ENCODE measurements at places on chromosomes 16 and 17.

DNA sequence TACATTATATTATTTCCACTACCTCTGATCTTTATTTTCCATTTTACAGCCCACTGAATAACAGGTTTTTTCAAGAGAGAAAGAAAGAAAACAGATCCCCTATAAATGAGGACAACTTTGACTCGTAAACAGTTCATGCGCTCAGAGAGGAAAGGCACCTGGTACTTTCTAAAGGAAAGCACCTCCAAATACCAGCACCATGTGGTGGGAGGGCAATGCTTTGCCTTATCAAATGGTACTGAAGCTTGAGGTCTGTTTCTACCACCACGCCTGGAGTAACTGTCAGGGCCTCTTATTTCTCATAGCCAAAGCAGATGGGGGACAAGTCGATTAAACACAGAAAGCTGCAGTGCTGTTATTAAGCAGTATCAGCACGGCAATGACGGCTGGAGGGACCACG is 510.3 kb upstream of the ZFHX3 start:
- DNase-seq, result no peak

DNA sequence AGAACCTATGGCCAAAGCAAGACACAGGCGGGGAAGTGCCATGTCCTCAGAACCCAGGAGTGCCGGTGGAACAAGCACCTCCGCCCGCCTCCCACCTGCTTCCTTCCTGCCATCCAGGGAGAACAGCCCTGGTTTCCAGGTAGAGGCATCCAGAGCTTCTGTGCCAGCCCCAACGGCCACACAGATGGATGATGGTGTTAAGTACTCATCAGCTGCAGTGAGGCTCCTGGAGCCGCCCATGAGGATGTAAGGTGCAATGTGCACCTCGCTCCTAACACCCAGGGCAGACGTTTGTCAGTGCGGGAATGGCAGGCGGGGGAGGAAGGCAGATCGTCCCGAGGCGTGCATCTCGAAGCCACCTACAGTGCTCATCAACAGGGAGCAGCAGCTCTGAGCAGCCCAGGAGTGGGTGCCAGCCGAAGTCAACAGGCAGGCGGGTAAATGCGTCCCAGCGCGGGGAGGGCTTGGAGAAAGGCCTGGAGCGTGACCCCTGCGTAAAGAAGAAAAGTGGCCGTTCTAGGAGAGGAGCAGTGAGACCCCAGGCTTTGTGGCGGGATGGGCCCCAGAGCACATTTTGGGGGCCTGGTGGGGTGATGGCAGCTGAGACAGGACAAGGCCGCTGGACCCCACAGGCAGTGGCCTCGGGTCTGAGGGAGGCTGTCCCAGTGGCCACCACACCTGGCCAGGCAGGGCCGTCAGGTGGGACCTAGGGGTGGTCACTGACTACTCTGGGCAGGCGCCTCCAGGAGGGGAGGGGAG is 46.1 kb upstream of the ACSF3 start:
- no peak for DNase-seq

- no peak for DNase-seq
Observed at GRCh38 chr17:50948711-50949110, 82.6 kb upstream of the TOB1 start.

GRCh38 chr17:18018411-18018921 is 20.5 kb downstream of the ATPAF2 start:
- DNase-seq, result no peak

GRCh38 chr17:37344519-37344918 is 31.3 kb upstream of the C17orf78 start:
- no peak for DNase-seq

- no peak for DNase-seq
Observed at GRCh38 chr16:27583634-27584033, 33.7 kb downstream of the KATNIP start.

- no peak for DNase-seq
Observed at GRCh38 chr16:17018585-17018939, 452.2 kb downstream of the XYLT1 start.

- no peak for DNase-seq
Observed at GRCh38 chr17:36197387-36197703, 787 bp upstream of the CCL3L1 start.

DNA sequence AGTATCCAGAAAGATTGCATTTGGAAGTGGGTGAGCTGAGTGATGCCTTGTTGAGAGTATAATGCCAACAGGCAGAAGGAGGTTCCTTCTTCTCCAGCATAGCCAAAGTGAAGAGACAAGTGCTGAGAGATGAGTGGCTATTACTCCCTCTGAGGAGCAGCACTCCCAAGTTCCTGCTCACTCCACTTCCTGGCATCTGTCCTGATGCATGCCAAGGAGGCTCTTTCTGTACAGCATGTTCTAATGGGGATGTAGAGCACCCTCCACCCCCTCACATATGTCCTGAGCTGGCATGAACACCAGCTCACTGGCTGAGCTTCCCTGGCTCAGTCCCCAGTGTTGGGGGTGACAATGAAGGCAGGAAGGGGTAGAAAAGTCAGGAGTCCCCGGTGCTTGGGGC is 44.2 kb upstream of the DNAH9 start:
- DNase-seq, result no peak

DNA sequence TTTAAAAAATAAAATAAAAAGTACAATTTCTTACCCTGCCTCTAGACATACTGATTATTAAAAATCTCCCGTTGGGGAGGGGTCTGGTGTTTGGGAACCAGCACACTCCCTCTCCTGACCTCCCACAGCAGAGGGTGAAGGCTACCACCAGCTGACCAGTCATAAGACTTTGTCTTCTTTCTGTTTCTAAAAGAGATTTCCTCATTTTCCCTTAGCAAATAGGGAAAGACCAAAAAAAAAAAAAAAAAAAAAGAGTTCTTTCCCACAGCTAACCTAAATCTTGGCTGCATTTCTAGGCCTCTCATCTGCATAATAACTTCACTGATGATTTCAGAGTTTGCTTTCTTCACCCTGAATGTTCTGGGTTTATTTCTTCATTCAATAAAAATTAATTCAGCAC is 30.3 kb downstream of the CDK5RAP3 start:
- no peak for DNase-seq

- DNase-seq, result no peak
Observed at GRCh38 chr16:13923703-13924298, 3.8 kb downstream of the ERCC4 start.

DNA sequence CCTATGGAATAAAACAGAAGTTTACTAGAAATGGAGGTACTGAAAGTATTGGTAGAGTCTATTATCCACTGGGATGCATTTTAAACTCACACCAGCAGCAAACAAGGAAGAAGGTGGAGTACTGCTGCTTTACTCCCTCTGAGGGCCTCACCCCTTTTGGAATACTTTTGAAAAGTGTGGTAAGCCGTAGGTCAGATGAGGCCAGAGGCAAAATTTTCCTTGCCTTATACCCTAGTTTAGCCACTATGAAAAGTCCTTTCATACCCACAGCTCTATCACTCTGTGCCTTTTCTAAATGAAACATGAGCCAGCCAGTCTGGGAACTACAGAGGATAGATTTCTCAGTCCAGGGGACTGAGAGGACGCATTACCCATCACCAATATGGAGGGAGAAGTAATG is 14.0 kb downstream of the GDE1 start:
- DNase-seq, result no peak

DNA sequence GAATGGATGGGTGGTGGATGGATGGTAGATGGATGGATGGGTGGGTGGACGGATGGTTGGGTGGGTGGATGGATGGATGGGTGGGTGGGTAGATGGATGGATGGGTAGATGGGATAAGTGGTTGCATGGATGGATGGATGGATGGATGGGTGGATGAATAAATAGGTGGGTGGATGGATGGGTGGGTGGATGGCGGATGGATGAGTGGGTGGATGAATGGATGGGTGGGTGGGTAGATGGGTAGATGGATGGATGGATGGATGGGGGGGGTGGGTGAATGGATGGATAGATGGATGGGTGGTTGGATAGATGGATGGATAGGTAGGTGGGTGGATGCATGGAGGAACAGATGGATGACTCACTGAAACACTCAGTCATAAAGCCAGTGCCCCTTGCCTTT is 51.0 kb upstream of the FASN start:
- DNase-seq, result no peak

- no peak for DNase-seq
Observed at GRCh38 chr17:66836063-66837005, 1.4 kb downstream of the CACNG5 start.

DNA sequence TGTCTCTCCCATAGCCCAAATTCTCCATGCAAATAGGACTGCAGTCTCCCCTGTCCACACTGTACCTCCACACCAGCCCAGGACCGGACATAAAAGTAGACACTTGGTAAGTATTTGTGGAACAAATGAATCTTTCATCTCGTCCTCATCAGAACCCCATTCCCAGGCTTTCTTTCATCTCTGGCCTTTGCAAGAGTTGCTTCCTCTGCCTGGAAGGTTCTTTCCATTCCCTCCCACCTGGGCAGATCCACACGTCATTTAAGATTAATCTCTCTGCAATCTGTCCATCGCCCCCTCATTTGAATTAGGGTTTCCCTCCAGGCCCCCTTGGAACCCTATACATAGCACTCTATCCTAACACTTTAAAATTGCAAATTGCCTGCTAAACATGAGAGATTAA is 3.9 kb upstream of the NXPH3 start:
- no peak for DNase-seq

DNA sequence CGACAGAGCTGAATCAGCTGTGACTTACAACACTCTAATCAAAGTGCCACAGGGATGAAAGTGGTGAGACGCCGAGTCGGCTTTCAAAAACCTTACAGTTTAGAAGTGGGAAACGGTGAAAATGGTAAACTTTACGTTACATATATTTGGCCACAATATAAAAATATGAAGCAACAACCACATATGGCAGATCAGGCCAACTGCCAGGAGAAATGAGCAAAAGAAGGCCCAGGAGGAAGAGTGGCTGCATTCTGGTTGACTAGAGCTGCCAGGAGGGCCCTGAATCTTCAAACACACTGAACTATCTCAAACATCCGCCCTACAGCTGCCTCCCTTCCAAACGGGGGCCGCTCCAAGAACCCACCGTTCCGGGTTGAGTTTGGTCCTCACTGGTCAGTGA is 56.3 kb downstream of the MRM3 start:
- DNase-seq, result no peak

DNA sequence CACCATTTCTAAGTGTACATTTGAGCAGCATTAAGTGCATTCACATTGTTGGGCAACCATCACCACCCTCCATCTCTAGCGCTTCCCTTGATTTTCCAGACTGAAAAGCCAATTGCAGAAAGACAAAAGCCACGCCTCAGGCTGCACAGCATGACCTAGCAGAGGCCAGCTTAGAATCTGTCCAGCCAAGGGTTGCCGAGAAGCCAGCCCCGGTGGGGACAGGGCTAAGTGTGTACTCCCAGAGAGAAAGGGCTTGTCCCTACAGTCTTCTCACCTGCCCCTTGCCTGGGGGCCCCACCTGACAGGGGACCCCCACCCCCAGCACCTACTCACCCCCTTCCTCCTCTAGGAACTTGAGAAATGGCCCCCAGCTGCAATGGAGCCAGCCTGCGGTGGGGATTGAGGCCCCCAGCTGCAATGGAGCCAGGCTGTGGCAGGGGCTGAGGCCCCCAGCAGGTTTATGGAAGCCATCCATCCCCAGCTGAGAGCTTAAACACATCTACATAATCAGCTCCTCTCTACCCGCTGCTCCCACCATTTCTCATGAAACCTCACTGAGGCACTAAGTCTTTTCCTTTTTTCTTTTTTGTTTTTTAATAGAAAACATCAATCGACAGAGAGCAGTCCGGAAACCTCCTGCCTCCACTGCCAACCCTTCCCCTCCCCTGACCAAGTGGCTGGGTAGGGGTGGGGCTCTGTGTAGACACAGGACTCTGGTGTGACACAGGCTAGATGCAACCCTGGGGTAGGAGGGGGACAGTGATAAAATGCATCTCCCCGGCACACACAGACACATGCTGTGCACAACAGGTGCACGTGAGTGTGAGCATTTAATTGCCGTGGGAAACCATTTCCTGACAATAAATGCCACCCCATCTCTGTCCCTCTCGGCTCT is 77.9 kb downstream of the CCT6B start:
- DNase-seq, result no peak

DNA sequence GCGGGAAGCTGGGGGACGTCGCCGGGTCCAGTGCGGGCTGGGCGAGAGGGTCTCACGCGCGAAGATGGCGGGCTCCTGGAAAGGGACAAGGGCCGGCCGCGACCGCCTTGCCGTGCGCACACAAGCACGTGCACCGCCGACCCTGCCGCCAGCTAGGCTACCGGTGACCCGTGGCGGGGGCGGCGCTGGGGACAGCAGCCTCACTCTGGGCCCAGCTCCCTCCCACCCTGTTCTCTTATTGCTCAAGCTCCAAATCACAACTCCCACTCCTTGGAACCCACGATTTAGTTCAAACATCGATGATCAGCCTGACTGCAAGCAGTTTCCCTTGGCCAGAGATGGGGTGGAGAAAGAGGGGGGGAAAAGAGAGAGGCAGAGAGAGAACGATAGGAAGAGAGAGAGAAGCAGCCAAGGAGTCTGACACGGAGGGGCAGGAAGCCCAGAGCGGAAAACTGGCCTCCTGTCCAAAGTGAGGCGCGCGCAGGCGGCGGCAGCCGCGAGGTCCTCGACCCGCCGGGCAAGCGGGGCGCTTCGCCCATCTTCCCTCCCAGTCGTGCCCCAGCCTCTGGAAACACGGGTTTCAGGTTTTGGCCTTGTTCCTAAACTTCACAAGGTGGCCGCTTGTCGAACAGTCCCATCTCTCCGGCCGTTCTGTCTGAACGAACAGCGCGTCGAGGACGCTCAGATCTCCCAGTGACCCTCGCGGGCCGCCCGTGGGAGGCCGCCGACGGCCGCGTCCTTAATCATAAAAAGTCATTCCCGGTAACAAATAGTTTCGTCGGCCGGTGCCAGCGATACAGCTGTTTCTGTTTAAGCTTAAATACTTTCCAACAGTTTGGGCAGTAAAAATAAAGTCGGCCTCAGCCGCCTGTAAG is 1.7 kb upstream of the CBX8 start:
- no peak for DNase-seq

DNA sequence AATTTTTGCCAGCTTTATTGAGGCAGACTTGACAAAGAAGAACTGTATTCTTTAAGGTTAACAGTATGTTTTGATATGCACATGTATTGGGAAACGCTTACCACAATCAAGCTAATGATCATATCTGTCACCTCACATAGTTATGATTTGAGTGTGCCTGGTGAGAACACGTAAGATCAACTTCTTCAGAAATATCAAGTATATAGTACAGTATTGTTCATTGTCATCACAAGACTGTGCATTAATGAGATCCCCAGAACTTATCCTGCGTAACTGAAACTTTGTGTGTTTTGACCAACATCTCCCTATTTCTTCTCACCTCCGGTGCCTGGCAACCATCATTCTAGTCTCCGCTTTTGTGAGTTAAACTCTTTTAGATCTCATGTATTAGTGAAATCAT is 756.4 kb upstream of the EEF2KMT start:
- no peak for DNase-seq

DNA sequence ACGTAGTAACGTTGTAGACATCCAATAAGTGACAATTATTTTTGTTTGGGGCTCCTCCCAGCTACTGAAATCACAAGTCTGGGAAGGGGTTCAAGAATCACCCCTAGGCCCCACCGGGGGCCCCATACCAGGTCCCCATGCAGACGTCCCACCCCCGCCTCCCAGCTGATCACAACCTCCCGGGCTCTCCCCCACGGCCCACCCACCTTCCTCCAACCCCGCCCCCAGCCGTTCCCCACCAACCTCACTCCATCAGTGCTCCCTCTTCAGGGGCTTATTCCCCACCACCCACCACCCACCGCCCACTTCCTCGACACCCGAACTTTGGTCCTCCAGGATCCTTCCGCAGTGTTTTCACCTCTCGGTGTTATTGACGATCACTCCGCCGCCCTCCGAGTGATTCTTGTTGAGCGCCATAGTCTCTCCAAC is 240 bp downstream of the WBP2 start:
- DNase-seq, result peak; percentile 48
